ENCODE measurements at places on chromosomes 2 and 18.

DNA sequence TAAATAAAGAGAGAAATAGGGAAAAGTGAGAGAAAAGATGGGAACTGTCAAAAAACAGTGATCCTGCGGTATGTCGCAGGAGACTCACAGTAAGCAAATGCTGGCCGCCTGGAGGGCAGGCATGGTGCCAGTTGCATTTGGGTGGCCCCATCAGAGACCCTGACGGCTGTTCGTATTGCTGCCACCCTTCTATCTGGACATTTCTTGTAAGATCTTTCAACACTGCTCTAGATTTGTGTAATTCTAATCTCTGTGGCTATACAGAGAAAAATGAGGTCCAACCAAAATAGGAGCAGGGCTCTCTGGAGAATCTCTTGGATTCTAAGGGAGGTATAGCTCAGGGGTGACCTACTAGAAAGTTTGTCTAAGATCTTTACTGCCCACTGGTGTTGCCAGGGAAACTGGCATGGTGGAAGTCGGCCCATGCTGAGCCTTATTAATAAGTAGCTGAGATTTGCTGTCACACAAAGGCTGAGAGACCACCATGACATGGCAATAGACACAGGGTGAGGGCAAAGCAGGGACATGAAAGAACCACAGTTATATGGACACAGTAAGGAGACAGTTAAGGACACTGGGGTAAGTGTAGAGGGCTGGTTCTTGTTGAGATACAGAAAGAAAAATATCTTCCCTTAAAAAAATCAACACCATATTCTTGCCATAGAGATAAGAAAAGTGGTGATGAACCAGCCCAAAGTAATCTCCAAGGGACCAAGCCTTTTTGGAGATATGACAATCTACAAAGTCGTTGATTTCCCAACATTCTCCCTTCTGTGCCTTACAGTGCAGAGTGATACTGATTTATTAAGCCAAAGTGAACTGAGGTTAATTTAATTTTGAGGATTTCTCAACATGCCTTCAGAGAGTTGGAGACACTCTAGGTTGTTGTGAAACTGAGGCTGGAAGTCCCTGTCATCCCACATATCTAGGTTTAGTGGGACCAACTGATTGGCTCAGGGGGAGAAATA is 26.4 kb upstream of the FZD7 start:
- no peak for DNase-seq

DNA sequence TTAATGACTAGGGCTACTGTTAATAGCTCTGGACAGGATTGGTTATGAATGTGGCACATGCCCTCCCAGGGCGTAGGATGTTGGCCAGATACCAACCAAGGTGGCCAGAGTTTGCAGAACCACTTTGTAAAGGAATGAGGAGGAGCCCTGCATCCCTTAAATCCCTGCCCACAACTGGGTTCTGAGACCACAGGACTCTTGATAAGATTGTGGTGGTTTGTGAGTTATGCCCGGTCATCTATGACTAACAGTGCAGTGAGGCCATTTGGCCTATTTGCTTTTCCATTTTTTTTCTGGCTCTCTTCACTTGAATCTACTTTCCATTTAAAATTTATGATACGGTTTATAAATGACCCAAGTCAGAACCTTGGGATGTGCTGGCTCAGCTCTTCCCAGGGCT is 294.5 kb downstream of the PRKCE start:
- no peak for DNase-seq

DNA sequence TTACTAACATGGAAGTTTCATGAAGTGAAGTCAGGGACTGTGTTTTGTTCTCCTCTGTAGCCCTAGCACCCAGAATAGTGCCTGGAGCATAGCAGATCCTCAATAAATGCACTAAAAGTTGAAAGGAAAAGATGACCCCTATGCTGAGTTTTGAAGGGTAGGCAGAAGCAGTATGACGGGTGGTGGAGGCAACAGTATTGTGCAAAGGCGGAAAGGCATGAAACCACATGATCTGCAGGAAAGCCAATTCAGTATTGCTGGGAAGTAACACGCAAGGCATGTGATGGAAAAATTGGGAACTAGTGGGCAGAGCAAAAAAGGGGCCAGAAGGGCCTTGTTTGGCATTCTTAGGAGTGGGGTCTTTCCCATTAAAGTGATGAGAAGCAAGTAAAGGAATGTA is 23.1 kb downstream of the DTNB start:
- DNase-seq, result no peak

GRCh38 chr2:239561446-239562001 is 160.7 kb upstream of the HDAC4 start:
- DNase-seq, result no peak

- no peak for DNase-seq
Measured at GRCh38 chr2:62435720-62436119, 70.3 kb downstream of the TMEM17 start.

GRCh38 chr2:179338681-179339080 is 74.0 kb upstream of the SESTD1 start:
- no peak for DNase-seq

GRCh38 chr2:24797644-24798043 is 4.4 kb downstream of the CENPO start:
- DNase-seq, result no peak

DNA sequence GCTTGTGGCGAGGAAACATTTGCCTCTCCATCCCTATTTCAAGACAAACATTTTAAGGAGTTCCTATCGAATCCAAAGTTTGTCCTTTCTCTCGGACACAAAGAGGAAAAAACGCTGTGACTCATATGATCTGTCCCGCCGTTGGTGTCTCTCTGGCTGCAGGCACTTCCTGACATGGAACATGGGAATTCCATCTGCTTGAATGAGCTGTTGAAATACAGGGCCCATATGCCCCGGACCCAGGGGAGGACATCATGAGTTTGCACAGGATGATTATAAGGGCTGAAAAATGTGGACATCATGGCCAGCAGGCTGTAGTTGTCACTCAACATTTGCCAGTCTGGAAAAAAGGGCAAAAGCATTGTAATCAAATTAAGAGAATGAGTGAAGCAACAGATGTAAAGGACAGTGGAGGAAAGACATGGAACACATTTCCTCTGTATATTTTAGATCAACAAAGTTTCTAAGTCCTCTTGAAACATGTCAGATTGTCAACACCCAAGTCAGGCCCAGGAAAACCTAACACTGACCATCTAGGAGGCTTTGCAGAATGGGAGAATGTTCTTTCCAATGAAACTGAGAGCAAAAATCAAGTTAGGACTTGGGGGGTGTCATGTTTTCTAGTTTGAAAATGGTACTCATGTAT is 103.2 kb upstream of the SMIM21 start:
- DNase-seq, result no peak

DNA sequence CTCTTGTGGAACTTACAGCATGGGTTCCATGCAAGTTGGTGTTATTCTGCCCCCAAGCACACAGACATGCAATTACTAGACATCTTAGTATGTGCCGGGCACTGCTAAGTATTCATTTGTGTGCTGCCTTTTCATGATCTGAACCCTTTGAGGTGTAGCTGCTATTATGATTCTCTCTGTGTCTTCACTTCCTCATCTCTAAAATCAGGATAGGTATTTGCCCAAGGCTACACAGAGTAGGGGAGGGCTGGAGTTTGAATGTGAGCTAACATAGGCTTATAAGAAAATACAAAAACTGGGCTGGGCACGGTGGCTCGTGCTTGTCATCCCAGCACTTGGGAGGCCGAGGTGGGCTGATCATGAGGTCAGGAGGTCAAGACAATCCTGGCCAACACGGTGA is 27.2 kb downstream of the FASTKD2 start:
- DNase-seq, result no peak

- DNase-seq, result peak; percentile 59
Measured at GRCh38 chr2:55168221-55169154, 63.6 kb downstream of the CLHC1 start.

- DNase-seq, result peak; percentile 23
Measured at GRCh38 chr2:102110596-102111334, 31.8 kb upstream of the IL1R1 start.

- no peak for DNase-seq
Measured at GRCh38 chr2:106053581-106053980, 140.5 kb downstream of the UXS1 start.

DNA sequence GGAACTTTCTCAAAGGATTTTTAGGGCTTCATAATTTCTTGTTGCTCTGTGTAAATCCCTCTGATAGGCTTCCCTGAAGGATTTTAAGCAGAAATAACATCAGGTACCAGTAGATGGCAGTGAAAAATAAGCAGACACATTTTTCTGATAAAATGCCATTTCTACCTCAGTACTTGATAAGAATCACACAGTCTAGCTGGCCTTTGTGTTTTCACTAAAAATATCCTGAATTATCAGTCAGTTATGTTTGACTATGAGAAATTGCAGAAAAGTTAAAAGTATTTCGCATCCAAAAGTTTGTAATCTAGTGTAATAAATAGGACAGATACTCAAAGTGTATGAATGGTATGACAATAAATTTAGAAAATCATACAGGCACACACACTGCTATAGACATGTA is 68.7 kb downstream of the DNAJC10 start:
- DNase-seq, result no peak

DNA sequence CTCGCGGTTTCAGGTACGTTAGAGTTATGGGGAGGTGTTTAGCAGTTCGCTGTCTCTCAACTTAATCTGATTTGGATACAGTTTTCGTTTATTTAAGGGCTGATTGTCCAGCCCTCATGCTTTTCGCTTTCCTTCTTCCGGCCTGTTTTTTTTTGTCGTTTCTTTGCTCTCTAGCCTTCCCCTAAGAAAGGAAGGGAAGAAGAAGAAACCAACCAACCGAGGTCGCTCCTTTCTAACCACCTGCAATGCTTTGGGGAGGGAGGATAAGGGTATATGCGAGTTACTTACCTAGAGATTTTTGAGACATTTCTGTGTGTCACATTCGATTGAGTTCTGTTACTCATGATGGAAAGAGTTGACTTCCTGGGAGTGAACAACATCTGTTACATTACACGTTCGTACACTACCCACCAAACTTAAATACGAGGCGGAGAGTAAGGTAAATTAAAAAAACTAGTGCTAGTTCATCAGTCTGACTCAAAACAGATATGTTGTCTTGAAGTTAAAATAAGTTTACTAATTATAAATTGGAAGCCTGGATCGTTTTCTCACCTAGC is 918 bp downstream of the EIF5B start:
- no peak for DNase-seq

DNA sequence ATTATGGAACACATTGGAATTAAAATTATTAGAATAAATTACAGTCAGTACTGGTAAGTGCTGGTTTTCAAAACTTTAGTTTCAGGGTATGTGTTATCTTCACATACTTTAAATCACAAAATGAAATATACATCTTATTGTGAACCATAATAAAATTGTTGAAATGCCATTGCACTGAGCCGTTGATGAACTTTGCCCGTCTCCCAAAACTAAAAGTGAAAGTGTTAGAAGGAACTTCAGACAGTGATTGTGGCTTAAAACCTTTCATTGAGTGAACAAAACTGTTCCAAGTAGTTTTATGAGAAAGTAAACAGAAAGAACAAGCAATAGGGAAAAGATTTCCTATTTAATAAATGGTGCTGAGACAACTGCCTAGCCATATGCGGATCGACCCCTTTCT is 811.6 kb downstream of the PLCL1 start:
- DNase-seq, result no peak

DNA sequence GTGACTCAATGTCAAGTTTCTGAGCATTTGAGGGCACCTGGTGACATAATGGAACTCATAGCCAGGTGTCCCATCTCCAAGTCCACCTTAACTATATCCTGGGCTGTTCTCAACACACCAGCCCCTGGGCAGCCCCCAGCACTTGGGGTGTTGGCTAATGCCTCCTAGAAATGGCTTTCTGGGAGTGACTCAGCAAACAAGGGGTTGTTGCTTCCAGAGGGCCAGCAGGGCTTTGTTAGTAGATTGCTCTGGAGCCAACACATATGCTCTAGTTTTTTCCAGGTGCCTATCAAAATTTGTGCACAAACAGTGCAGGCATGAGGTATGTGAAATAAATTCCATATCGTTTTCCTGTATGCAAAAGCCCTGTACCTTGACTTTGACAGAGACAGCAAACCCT is 448.4 kb downstream of the SLC4A3 start:
- no peak for DNase-seq

DNA sequence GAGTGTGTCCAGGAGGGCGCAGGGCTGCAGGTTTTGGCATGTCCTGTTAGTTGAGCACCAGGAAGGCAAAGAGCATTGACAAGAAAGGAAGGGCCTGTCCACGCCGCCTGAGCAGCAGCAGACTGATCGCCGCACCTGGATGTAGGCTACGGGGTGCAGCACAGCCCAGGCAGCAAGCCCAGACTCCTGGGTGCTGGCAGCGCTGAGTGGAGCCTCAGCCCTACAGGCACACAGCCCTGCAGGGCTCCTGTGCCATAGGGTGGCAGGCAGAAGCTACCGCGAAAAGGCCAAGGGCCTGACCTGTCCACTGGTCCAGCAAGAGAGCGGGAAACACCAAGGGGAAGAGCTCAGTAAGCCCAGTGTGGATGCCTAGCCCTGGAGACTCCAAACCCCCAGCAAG is 198.0 kb downstream of the HDAC4 start:
- no peak for DNase-seq

DNA sequence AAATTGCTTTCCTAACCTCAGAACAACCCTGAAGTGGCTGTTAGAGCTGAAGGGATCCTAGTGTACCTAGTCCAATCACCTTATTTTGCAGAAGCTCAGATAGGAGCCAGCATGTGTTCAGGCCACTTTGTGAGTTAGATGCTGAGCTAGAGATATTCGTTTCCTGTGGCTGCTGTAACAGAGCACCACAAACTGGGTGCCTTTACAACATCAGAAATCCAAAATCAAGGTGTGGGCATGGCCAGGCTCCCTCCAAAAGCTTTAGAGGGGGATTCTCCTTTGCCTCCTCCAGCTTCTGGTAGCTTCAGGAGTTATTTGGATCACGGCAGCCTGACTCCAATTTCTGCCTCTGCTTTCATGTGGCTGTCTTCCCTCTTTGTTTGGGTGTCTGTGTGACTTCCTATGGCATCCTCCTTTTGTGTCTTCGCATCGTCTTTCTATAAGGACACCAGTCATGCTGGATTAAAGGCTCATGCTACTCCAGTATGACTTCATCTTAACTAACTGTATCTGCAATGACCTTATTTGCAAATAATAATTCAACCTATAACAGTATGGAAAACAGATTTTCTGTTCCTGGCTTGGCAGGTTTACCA is 86.3 kb upstream of the TGFA start:
- no peak for DNase-seq

GRCh38 chr18:46711444-46711863 is 45.4 kb downstream of the ST8SIA5 start:
- DNase-seq, result no peak

GRCh38 chr2:132463719-132464118 is 47.1 kb downstream of the GPR39 start:
- DNase-seq, result no peak

Measured in activated CD8-positive, alpha-beta T cell treated with anti-CD3 and anti-CD28 coated beads for 36 hours (primary cell).